ENCODE measurements at places on chromosomes 7 and 10.

- no peak for DNase-seq
Measured at GRCh38 chr7:33504266-33504665, 374.9 kb downstream of the BBS9 start.

DNA sequence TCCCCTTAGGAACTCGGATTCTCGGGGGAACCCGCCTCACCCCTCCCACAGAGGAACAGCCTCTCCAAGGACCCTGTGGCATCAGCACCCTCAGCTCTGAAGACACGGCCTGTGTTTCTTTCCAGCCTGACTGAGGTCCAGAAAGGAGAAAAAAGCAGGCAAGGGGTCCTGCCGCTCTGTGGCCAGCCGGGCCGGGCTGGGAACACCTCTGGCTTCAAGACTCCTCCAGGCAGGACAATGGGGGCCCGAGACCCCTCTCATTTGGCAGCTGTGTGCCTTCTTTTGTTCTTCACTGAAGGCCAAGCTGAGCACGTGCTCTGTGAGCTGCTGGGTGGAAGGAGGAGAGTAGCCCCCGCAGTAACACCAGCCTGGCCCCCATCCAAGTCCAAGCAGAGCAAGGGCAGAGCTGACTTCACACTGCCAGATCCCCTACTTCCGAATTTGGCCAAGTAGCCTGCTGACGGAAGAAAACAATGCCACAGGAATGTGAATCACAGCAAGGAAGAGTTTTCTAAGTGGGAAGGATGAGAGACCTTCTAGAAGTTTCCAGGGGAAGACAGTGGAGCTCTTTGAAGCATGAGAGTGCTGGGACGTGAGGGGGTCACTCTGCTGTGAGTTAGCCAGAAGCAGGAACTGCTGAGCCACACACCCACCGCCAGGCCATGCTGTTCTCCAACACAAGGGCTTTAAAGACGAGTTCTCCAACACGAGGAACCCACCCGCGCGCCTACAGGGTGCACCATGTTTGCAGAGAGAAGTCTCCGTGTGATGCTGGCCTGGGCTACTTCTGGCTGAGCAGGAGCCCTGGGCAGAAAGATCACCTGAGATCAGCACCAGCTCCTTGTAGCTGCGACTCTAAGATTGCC, 3.1 kb downstream of the CNPY1 start:
- DNase-seq: no peak

- DNase-seq: no peak
Measured at GRCh38 chr10:119250641-119251314, 43.4 kb downstream of the GRK5 start.

DNA sequence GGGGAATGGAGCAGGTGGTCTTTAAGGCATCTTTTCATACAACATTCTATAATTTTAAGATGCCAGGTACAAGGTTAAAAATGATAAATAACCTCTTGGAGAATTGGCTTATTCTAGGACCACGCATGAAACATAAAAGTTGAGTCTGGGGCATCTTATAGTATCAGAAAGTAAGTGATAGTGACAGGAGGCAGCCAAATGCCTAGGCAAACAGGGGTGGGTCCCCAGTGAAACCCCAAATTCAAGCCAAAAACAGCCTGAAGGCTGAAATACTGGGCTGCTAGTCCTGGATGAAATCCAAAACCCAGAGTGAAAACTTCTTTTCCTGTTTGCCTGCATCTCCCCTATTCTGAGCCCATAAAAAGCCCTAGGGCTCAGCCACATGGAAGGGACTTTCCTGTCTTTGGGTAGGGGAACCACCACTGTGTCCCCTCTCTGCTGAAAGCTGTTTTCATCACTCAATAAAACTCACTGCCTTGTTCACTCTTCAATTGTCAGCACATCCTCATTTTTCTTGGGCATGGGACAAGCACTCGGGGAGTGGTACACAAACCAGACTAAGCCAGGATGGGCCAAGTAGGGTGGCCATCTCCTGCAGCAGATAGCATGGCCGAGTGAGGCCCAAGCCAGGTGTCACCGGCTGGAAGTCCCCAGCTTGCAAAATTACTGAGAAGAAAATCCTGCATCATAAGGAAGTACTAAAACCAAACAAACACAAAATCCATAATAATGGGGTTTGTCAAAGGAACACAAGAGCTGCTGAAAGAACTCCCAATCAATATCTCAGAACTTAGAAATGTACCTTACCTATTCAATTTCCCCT, 241.6 kb upstream of the GALNT17 start:
- DNase-seq: no peak

GRCh38 chr10:9339716-9340115, 1285.2 kb downstream of the GATA3 start:
- no peak for DNase-seq

- DNase-seq: no peak
Measured at GRCh38 chr7:149385195-149385950, 75.5 kb downstream of the ZNF777 start.

DNA sequence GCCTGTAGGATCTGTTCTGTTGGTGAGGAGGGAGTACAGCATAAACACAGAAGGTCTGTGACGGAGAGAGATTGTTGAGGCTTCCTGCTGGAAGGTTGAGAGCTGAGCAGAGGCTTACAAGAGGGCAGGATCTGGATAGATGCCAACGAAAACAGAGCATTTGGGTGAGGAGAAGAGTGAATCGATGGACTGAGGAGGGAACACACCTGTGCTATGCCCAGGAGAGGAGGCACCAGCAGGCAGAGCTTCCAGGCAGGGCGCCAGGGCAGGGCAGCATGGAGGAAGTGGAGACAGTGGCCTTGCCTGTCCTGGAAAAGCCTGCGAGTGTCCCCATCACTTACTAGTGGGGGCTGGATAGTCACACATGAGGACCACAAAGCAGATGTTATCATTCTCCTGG, 282.9 kb downstream of the PAXIP1 start:
- DNase-seq: no peak

DNA sequence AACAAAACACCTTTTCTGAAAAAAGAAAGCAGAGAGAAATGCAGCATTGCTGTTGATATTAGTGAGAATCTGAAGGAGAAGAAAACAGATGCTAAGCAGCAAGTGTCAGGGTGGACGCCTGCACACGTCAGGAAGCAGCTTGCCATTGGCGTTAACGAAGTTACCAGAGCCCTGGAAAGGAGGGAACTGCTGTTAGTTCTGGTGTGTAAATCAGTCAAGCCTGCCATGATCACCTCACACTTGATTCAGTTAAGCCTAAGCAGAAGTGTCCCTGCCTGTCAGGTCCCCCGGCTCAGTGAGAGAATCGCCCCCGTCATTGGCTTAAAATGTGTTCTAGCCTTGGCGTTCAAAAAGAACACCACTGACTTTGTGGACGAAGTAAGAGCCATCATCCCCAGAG, 6.4 kb downstream of the RPP38 start:
- DNase-seq: no peak

GRCh38 chr10:124579011-124579399, 117.4 kb downstream of the LHPP start:
- DNase-seq: no peak

DNA sequence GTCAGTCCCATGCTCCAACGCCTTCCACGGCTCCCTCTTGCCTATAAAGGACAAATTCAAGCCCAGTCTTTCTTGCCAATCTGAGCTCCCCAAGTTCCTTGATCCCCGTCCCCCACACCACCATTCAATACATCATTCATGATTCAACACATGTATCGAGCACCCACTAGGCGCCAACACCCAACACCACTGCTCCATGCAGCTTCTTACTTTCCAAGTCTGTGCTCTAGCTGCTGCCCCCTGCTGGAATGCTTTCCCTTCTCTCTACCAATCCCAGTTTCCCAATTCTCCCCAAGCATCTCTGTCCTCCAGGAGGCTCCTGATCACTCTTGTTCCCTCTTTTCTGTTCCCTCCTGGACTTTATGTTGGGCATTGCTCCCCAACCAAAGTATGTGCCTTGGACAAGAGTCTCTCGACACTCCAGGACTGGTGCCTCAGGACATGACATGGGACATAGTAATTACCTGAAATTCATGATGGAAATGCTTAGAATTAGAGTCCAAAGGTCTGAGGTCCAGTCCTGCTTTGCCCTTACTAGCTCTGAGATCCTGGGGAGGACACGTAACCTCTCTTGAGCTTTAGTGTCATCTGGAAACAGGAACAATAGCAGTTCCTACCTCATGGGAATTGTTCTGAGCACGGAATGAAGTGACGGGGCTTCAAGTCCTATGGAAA, 172.7 kb downstream of the NEURL1 start:
- DNase-seq: no peak

- DNase-seq: no peak
Measured at GRCh38 chr10:42986633-42987032, 90.2 kb upstream of the RET start.

DNA sequence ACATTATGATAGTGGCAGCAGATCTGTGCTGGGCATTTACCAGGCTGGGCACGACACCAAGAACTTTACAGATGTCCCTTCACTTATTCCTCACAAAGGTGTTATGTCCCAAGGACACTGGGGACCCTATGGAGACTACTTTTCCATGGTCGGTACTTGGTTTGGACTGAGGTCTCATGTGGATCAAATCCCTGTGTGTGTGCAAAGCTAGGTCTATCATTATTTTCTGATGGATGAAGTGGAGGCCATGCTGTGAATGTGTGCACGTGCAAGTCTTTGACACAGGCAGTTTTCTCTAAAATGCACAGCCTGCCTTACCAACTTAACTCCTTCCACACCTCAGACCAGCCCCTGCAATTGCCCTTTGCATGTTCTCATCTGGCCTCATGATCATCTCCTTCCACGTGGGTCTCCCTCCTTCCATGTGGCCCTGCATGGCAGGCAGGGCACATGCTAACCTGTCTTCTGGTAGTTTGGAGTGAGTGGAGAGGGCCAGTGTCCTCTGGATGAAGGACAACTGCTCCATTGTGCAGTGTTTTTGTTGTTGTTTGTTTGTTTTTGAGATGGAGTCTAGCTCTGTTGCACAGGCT, 16.0 kb upstream of the ZNF273 start:
- no peak for DNase-seq

DNA sequence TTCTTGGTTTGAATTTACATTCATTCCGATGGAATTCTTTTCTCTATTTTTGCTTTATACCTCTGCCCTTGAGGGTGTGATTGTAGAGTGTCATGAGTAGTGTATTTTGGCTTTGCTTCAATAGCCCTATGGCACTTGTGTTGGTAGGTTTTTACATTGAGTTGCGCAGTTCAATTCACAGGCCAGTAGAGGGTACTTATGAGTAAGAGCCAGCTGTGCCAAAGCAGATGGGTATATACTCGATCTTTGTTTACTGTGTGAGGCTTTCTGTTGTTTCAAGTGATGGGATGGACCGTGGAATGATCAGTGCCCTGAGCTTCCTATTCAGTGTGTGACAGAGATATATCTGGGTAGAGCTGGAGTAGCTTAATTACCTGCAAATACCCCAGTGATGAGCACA, 4.3 kb upstream of the AKR1C3 start:
- no peak for DNase-seq

DNA sequence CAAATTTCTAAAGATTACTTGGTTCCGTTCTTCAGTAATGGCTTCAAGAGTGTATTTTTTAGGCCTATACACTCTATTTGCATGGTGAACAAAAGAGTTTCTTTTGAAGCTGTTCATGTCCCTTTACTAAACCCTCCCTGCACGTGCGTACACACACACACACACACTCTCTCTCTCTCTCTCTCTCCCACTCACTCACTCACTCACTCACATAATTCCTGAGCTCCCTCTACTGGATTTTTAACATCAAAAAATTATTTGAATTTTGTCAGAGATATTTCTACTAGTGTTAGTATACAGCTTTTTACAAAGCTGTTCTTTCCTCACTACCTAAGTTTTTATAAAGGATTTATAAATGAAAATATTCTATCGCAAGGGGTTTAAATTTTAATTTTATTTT, 85.9 kb downstream of the UBE3C start:
- DNase-seq: no peak

DNA sequence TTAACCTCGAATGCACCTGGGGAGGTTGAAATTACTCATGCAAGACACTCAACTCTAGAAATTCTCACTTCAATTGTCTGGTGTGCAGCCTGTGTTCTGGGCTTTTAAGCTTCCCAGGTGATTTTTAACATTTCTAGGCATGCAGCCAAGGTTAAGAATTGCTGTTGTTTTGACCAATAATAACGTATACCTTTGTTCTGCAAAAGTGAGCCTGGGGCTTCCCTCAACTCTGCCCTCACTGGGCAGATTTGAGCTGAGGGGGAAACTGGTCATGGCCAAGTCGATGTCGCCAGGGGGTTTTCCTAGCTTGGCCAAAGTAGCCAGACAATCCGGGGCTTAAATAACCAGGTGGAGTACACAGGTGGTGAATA, 568 bp downstream of the PRSS2 start:
- DNase-seq: no peak

GRCh38 chr10:15200626-15201025, 32.1 kb upstream of the NMT2 start:
- no peak for DNase-seq

GRCh38 chr7:148241700-148242293, 348.8 kb upstream of the C7orf33 start:
- DNase-seq: no peak

- DNase-seq: no peak
Measured at GRCh38 chr7:138584696-138585095, 116.5 kb downstream of the SVOPL start.

GRCh38 chr10:116272440-116273283, at the start of gene GFRA1:
GFRA1 (minus strand) TSS chr10:116273206; CDS start chr10:116272029, 1,177 bp downstream.
- DNase-seq: no peak

DNA sequence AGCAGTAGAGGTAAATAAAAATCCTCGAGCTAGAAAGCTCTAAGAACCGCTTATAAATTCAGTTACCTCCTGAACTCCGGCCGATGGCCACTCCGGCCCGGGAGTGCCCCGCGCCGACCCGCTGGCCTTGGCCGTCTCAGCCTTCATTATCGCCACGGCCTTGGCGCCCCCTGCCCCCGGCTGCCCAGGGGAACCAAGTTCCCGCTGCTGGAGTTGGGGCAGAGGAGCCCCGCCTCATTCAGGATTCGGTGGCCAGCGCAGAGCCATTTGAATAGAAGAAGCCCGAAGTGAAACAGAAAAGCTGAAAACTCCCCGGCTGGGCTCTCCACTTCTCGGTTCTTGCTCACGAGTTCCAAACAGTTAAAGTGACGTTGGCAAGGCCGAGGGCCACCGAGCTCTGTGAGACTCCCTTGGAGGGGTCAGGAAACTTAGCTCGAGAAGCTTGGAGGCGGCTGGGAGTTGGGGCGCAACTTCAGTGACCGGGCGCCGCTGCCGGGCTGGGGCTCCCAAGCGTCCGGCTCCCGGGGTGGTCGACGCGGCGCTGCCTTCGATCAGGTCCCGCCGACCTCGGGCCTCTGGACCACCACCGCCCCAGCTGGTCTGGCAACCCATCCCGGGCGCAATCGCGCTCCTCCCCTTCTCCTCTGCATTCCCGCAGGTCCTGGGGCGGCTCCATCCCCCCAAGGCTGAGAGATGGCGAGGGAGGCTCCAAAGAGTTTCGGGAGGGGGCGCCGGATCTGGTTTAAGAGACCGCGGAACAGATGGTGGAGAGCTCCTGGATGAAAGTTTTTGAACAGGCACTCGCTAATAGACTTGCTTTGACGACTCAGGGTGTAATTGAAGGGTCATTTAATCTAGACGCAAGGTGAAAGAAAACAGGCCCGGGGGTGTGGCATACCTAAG, 5.8 kb upstream of the FEZF1 start:
- no peak for DNase-seq

Measured in stimulated activated CD8-positive, alpha-beta memory T cell treated with anti-CD3 and anti-CD28 coated beads, Interleukin-4, amount 100 ng/mL, for 4 hours (primary cell).